BJ (cell line): ENCODE measurements at places on chromosomes 4 and X.

- DNase-seq: no peak
Observed at GRCh38 chrX:126030021-126030420, 136.1 kb downstream of the DCAF12L2 start.

GRCh38 chr4:150821641-150822040 is 193.4 kb downstream of the LRBA start:
- DNase-seq: no peak

GRCh38 chr4:16707874-16708273 is 190.6 kb downstream of the LDB2 start:
- DNase-seq: no peak

DNA sequence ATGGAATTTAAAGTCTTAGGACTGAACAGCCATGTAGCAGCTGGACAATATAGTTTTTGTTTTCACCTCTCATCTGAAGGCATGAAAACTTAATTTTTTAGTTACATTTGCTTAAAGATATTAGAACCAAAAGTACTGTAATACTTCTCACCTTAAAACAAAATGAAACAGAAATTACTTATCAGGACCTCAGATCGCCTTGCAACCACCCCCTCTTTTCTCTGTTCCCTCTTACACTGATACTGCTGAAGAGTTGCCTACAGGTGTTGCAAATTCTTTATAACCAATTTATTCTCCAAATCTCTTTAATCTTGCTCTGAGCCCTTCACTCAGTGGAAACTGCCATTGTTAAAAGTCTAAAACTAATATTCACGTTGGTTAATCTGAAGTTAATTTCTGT is 145.0 kb downstream of the SPCS3 start:
- DNase-seq: no peak

- no peak for DNase-seq
Observed at GRCh38 chrX:111671668-111672067, 9.3 kb upstream of the ALG13 start.

GRCh38 chr4:25158817-25159216 is 1.4 kb downstream of the SEPSECS start:
- DNase-seq: no peak

GRCh38 chr4:10605746-10606482 is 78.7 kb downstream of the CLNK start:
- DNase-seq: no peak

- no peak for DNase-seq
Observed at GRCh38 chr4:186657764-186658163, 65.9 kb downstream of the FAT1 start.

- no peak for DNase-seq
Observed at GRCh38 chrX:49041744-49042580, 1.2 kb downstream of the TFE3 start.

- no peak for DNase-seq
Observed at GRCh38 chrX:119237562-119237942, 1.5 kb downstream of the PGRMC1 start.

GRCh38 chrX:76148753-76149152 is 24.1 kb upstream of the PBDC1 start:
- DNase-seq: no peak

DNA sequence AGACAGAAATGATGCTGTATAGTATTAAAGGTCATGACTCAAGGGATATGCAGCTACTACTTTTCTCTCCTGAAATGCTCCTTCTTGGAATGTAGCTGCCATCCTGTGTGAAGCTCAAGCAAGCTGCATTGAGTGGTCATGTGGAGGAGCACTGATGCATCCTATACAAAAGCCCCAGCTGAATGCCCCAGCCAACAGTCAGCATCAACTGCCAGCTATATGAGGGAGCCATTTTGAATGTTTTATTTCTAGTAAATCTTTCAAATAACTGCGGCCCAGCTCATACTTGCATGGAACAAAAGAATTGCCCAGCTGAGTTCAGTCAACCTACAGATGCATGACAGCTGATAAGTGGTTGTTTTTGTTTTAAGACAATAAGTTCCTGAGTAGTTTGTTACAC is 165.0 kb upstream of the GEMIN8 start:
- DNase-seq: no peak

DNA sequence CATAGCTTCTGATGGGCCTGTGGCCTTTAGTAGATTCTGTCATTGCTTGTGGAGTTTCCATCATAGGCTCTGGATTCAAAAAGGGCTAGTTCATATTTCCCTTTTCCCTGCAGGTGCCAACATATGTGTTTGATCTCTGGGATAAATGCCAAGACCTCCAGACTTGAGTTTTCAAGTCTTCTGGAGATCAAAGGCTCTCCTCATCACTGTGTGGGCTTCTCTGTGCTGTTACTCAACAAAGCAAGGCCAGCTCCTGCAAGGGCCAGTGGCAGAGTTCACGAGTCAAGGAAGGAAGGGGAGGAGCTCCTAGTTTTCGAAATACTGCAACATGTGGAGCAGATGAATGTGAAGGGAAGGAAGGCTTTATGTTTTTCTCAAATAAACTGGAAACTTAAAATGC is 62.7 kb upstream of the SCML1 start:
- DNase-seq: no peak

DNA sequence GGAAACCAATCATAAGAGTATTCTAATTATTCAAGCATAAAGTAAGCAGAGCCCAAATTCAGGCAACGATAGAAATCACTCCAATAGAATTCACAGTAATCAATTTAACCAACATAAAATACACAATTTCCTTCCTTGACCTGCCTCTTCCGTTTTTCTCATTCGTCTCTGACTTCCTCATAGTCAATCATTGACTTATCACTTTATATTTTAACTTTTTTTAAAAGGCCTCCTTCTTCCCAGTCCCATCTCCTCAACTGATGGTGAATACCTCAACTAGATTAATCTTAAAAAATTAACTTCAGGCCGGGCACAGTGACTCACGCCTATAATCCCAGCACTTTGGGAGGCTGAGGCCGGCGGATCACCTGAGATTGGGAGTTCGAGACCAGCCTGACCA is 13.3 kb downstream of the CNOT6L start:
- DNase-seq: no peak

DNA sequence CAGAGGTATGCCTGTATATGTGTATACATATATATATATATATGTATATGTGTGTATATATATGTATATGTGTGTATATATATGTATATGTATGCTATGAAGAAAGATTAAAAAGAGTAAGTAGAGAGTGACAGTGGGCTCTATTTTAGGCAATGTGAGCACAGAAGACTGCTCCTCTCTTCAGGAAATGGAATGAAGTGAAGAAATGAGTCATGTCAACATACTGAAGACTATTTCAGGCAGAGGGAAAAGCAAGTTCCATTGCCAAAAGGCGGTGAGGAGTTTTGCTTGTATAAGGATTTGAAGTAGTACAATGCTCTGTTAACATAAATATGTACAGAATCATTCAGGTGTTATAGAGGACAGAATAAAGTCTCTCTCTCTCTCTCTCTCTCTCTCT is 773.2 kb upstream of the FTHL17 start:
- no peak for DNase-seq

DNA sequence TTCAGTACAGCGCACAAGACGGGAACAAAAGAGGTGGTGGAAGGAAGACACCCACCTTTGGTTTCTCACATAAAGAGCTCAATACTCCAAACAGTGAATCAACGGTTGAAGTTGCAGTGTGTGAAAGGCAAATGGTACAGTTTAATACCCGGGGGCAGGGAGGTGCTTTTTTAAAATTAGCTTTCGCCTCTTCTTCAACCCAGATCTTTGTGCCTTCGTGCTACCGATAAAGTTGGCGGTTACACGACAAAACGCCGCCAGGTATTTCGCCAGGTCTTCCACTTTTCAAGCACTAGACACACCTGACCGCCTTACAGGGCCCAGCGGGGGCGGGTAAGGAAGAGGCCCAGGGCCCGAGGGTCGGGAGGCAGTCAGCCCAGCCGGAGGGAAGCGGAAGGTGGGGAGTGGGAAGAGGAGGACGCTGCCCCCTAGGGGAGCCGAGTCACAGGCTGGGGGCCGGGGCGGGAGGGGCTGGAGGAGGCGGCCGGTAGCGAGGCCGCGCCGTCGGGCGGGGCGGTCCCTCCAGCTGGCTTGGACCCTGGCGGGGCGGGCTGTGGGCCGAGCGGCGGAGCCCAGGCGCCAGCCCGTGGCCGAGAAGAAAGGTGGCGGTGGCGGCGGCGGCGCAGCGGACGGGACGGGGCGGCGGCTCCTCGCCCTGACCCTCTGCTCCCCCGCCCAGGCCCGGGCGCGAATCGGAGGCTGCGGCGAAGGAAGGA is 16.0 kb downstream of the UTP3 start:
- no peak for DNase-seq

DNA sequence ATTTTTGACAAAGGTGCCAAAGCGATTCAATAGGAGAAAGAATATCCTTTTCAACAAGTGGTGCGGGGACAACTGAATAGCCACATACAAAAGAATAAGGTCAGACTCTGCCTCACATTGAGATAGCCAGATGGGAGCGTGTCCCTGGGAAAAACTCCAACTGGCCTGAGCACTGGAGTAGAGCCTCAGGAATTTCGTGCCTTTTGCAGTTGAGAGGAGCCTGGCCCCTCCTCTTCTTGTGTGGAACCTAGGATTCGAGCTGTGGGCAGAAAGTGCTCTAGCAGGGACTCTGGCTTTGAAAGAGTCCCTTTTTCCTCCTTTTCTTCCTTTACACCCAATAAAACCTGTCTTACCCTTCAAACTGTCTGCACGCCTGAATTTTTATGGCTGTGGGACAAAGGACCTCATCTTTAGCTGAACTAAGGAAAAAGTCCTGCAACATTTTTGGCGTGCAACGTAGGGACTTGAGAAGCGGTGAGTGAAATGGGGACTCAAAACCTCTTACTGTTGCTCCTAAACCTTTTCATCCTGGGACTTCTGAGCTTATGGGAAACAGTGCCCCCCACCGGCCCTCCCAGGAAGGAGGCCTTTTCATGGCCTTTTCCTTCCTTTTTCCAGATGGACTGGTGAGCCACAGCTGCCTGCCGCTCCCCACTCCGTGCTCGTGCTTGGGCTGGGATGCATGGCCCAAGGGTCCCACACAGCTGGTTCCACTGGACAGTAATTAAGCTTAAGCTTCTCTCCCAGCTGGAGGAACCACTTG is 68.6 kb downstream of the BMP15 start:
- no peak for DNase-seq

DNA sequence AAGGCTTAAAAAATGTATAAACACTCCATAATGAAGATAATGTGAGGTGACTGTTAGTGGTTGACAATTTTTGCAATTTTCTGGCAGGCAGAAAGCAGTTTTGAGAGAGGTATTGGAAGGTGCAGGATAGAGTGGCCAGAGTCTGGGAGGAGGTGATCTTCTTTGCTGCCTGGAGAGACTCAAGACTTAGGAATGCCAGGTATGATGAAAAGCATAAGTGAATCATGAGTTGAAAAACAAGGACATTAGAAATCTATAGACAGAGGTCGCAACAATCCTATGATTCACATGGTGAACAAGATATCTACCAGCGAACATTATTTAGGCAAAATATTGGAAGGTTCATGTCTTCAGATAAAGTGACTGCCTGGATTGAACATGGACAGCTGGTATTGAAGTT is 118.5 kb downstream of the CFAP299 start:
- DNase-seq: no peak

DNA sequence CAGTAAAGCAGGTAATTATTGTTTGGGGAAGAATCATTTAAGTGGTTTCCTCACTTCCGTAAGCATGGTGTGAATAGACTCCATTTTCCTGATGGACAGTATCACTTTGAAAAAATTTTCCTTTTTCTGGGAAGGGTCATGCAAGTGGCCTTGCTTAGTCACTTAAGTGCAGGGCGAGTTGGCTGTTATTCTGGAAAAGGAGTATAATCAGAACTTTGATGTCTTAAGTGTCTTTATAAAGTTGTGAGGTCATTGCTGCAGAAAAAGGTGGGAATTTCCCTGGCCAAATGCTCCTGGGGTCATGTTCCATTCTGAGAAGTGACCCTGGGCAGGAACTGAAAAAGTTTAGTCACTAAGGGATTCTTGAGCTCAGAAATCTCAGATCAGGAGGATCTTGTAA is 146.1 kb upstream of the OTUD4 start:
- no peak for DNase-seq

- DNase-seq: no peak
Observed at GRCh38 chr4:31530555-31530954, 810.4 kb downstream of the PCDH7 start.

- no peak for DNase-seq
Observed at GRCh38 chr4:15657366-15657765, 2.2 kb upstream of the FBXL5 start.

DNA sequence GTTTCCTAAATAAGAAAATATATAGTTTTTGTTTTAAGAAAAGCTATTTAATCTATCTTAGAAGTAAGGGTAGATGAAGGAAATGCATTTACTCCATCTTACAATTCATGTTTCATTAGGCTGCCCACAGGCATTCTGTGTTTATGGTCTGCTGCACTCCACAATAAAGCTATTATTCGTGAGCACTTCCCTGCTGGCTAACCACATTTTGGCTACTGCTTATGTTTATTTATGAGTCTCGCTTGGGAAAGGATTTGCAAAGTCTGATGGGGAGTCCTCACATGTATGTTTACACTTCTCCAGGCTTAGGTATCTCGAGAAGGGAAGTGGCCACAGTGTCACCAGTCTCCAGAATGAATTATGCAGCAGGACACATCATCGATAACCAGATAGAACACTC is 260.8 kb upstream of the VCX start:
- DNase-seq: no peak

- peak; percentile 3 for DNase-seq
Observed at GRCh38 chr4:2105559-2105958, 46.4 kb downstream of the NAT8L start.

- DNase-seq: peak; percentile 24
Observed at GRCh38 chr4:173448608-173449379, 49.9 kb upstream of the SCRG1 start.

DNA sequence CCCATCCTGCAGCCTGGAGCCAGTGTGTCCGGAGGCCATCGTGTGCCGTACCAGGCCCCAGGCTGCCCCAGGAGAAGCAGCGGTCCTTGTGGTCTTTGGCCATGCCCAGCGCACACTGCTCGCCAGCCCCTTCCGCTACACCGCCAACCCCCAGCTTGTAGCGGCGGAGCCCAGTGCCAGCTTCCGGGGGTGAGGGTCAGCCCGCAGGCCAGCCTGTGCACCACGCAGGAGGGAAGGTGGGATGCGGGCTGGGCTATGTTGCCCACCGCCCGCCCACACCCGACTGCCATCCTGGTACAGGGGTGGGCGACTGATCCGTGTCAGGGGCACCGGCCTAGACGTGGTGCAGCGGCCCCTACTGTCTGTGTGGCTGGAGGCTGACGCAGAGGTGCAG is 7.6 kb upstream of the SRPK3 start:
- no peak for DNase-seq

- no peak for DNase-seq
Observed at GRCh38 chr4:1396806-1397455, 9.3 kb downstream of the NKX1-1 start.

- DNase-seq: no peak
Observed at GRCh38 chr4:6017030-6017429, 1.2 kb downstream of the C4orf50 start.

DNA sequence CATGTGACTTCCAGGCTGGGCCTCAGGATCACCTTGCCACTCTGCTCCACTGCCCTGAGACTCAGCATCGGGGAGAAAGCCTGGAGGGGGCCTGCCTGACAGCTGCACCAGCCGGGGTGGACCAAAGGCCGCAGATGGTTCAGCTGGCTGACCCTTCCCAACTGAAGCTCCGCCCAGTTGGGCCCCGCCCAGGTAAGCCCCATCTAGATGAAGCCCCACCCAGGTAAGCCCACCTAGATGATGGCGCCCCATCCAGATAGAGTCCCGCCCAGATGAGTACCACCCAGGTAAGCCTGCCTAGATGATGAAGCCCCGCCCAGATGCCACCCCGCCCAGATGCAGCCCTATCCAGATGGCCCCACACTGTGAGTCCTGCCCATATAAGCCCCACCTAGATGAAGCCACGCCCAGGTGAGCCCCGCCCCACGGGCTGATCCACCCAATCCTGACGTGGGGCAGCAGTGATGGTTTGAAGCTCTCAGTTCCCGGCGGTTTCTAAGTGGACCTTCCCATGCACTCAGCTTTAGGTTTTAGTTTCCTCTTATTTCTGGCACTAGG is 10.0 kb downstream of the ZFYVE28 start:
- no peak for DNase-seq
